Activated CD4-positive, alpha-beta T cell treated with anti-CD3 and anti-CD28 coated beads, Interleukin-2, amount 10 ng/mL, durations not matched to agents 24 days and 14 days (primary cell): ENCODE measurements at places on chromosomes 6 and 20. TPM values are rescaled to one million over a fixed set of nuclear protein-coding genes. Genes with fewer than 3 reads are reported as not detected.

- H3K27ac ChIP-seq, result no peak overlapping the region
- H3K36me3 ChIP-seq, result no peaks in the 10 kb centered on the region
- H3K4me1 ChIP-seq, result no peaks in the 10 kb centered on the region
- no peaks in the 10 kb centered on the region for H3K27me3 ChIP-seq
- DNase-seq, result no peak
Observed at GRCh38 chr20:6469695-6470094, 297.8 kb upstream of the BMP2 start.

GRCh38 chr20:48706116-48706656 is 121.6 kb downstream of the PREX1 start:
- no peaks in the 10 kb centered on the region for H3K27me3 ChIP-seq
- H3K4me1 ChIP-seq, result peaks cover 31% of the 10 kb centered on the region
- no peak for DNase-seq

DNA sequence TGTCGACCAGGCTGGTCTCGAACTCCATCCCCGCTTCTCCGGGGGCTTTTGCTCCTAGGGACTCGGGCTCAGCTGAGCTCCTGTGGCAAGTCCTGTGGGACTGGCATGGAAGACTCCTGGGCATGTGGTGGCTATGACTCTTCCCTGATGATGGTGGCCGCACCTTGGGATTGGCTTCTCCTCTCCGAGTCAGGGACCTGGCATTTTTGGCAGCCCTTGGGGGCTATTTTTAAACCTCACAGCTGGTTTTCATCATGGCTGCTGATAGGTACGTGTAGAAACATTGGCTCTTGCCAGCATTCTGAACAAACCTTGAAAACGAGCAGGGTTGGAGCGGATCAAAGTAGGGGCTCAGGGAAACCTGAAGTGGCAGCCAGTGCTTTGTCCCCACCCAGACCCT is 54.1 kb downstream of the RBM38 start:
- H3K4me3 ChIP-seq, result no peak overlapping the region
- no peaks in the 10 kb centered on the region for H3K36me3 ChIP-seq
- peaks cover 1% of the 10 kb centered on the region for H3K4me1 ChIP-seq
- no peak overlapping the region for H3K27ac ChIP-seq
- no peak for DNase-seq
- H3K27me3 ChIP-seq, result peaks cover 19% of the 10 kb centered on the region

LAMP5 gene
- total RNA-seq, result not detected in 2 replicates

DNA sequence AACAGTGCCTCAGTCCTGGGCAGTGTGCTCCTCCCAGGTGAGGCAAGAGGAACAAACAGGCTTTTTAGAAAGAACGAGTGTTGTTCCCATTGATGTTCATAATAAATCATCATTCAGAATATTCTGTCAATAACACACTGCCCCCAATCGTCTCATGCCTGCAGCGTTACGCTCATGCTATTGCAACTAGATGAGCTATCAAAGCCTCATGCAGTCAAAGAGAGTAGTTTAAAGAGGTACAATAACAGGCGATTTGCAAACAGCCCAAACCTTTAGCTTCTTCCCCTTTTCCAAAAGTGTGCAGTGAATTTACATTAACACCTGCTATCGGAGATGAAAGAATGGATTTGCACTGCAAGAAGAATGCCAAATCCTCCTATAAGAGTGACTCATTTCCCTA is 1164.7 kb upstream of the MAP3K7 start:
- H3K27ac ChIP-seq, result no peak overlapping the region
- no peak for DNase-seq
- H3K4me3 ChIP-seq, result no peak overlapping the region
- no peaks in the 10 kb centered on the region for H3K36me3 ChIP-seq
- no peaks in the 10 kb centered on the region for H3K27me3 ChIP-seq

DNA sequence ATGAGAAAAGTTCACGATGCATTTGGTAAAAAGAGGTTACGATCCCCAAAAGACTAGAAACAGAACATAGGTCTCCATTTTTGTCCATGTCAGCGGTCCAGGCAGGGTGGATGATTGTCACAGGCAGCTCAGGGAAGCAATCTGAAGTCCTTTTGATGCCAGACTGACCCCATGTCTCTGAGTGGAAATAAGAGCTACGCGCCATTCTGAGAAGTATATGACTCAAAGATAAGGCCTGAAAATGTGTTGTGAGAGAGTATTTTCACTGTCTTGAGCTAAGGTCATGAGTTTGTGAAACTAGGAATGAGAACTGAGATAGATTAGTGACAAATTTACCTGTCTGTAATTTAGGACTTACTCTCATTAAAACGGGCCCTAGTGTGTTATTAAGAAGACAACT is 69.5 kb downstream of the LYRM4 start:
- H3K36me3 ChIP-seq, result peaks cover 4% of the 10 kb centered on the region
- H3K4me1 ChIP-seq, result peaks cover 3% of the 10 kb centered on the region
- no peaks in the 10 kb centered on the region for H3K27me3 ChIP-seq
- H3K27ac ChIP-seq, result no peak overlapping the region
- no peak overlapping the region for H3K4me3 ChIP-seq

DNA sequence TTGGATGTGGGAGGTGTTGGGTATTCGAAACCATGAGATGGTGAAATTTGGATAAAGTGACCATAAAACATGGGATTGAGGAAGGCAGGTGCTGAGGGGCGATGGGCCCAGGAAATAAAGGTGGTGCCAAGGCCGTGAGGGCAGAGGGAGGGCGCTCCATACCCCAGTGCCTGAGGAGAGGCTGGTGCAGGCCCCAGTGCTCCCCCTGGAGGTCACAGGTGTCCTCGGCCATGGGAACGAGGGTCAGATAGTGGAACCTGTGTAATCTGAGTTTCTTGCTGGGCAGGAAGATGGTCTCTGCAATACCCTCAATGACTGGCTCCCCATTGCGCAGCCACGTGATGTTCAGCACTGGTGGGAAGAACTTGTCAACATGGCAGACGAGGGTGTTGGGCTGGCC is 16.2 kb downstream of the HLA-DPB1 start:
- no peaks in the 10 kb centered on the region for H3K36me3 ChIP-seq
- H3K27ac ChIP-seq, result no peak overlapping the region
- peaks cover 3% of the 10 kb centered on the region for H3K4me1 ChIP-seq
- peak; percentile 86 for DNase-seq
- peaks cover 33% of the 10 kb centered on the region for H3K27me3 ChIP-seq
- no peak overlapping the region for H3K4me3 ChIP-seq
